ENCODE measurements at places on chromosomes 1 and 21.

DNA sequence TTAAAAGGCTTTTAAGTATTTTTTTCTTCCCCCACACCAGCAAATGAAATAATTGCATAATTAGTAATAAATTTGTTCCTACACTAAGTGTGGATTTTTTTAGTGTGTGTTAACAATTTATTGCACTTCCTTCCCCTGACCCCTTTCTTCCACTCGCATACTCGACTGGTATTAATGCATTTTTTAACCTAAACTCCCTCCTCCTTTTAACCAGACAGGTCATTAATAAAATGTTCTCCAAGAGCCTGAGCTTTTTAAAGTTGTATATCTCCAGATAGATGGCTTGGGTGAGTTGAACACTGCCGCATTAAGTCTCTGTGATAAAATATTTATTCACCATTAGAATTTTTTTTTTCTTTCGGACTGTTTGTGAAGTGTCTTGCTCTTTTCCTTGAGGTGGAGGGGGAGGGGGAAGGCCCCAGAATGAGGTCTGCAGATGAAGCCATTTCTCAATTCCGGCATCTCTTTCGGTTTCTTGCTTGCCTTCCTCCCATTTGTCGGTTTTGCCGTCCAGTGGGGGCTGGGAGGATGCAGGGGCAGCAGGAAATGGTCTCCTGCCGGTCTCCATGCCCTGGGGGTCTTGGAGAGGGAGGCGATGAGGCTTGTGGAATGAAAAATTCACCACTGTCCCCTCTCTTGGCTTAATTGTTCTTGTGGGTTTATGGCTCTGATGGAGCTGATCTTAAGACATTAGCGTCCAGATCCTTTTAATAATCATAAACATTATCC lies 64.1 kb upstream of the ACTL8 start:
- DNase-seq: no peak

DNA sequence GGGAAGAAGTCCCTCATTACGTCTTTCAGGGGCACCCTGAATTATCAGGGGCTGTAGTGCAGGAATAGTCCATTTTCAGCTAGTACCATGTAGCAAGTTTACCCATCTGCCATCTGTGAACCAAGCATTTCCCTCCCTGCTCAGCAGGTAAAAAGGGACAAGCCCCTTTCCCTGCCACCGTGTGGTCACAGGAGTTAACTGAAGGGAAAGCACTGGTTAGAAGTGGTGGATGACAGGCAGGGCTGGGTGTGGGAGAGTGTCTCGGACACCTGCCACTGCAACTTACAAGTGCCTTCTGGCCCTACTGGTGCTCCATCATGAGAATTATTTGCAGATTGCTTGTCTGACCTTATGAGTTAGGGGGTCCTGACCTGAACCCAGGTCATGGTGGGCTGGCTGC lies 32.0 kb upstream of the IGSF5 start:
- peak; percentile 73 for DNase-seq

GRCh38 chr1:212825798-212826452 lies 21.5 kb downstream of the SPATA45 start:
- no peak for DNase-seq

DNA sequence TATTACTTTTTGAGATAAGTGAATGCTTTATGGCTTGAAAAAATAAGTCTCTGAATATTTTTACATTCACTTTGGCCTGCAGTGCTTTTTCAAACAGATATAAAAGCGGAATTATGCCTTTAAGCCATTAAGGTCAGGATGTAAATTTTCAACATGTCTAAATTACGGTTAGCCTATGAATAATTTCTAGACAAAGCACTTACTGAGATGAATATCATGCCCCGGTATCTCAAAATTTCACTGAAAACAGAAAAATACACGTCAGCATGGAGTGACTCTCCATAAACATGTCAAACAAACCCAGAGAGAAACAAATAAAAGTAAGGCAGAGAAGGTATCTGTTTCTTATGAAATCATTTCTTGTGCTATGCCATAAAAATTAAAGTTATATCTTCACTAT lies 853.9 kb downstream of the KCNT2 start:
- no peak for DNase-seq

DNA sequence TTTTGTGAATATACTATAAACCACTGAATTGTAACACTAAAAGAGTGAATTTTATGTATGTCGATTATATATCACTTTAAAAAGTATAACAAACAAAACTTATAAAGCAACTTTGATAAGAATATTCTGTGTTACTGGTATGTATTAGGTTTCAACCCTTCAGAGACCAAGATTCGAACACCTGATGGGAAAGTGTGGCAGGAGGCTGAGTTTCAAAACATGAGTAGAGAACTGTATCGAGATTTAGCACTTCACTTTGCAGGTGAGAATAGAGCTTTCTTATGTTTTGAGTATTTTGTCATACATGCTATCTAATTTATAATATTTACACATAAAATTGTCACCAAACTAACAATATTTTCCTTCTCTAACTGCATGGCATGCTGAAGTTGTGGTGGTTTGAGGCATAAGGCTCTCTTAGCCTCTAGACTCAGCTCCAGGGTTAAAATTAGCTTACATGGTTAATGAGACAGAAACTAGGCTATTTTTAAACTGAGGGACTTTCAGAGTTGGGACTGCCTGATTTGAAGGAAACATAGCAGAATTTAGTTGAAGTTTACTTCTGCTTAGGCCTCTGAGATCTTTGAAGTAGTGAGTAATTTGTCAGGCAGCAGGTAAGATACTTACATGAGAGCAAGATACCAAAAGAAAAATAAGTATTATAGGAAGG lies 48.6 kb downstream of the CEP350 start:
- DNase-seq: no peak

DNA sequence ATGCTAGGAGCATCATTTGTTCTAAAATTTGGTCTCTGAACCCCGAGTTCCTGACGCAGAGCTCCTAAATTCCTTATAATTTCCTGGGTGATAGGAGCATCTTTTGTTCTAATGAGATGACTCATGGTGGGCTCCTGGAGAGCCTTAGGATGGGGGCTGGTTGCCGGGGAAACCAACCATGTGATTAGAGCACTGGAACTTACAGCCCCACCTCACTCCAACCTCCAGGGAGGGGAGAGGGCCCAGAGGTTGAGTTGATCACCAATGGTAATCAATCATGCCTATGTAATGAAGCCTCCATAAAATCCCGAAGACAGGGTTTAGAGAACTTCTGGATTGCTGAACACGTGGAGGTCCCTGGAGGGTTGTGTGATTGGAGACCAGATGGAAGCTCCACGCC lies 7.7 kb downstream of the SHISAL2A start:
- DNase-seq: no peak

DNA sequence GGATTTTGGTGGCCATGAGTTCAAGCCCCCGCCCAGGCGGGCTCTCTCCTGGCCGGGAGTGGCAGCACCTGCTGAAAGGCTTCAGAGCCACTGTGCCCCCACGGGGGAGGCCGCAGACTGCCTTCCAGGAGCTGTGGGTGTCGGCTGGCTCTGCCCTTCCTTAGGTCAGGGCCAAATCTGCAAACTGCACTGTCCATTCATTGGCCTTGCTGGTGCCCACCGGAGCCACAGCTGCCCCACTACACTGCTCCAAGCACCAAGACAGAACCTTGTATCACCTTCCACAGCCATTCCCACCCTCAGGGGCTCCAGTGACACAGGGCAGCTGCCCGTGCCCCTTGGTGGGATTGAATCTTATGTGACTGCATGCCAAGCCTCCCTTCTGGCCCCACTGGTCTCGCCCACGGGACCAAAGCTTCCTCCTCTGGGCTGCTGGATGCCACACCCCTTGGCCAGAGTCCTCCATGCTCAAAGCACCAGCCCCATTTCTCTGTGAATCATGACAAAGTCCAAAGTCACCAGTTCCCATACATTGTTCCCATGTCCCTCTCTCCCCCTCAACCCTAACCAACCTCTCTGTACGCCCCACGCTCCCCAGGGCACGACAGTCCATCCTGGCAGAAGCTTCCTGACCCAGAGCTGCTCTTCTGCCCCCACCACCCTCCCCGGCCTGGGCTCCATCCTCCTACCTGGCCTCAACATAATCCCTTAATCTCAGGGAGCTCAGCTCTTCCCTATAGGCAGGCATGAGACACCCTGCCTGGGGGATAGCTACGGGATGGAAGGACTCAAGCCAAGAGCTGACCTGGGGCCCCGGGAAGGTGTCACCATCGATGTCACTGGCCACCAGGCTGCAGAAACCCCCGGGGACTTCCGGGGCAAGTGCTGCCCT lies 20.9 kb upstream of the GPR153 start:
- DNase-seq: no peak

Data from NCI-H526 (cell line).